Astrocyte (in vitro differentiated cells and primary cell): ENCODE measurements at places on chromosomes 7 and 10. TPM values are rescaled to one million over a fixed set of nuclear protein-coding genes. Genes with fewer than 3 reads are reported as not detected.

Gene CYP3A5
- 0.07 TPM in 1 of 2 replicates, not detected in the other for total RNA-seq

Gene TMEM273
- total RNA-seq: not detected in 2 replicates

Gene UNC5B
- total RNA-seq: 15.0 and 32.8 TPM in 2 replicates

Gene NRP1
- 59.4 and 73.5 TPM in 2 replicates for total RNA-seq

Gene NUTM2E
- total RNA-seq: 0.50 TPM in 1 of 2 replicates, not detected in the other
